ENCODE measurements at places on chromosomes 3 and 15.

DNA sequence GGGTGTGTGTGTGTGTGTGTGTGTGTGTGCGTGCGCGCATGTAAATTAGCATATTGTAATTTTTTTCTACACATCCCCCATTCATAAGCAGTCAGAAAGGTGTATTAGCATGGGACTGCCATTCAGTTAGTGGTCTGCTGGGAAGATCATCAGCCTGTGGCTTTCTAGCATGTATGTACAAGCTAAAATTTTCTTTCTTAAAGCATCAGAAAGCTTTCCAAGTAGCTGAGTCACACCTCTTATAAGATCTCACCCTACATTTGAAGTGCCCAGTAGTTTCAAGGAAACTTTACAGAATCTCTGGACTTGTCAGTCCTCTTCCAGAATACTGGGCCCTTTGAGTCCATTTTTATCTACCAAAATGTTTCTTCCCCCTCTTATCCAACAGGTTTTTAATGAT, 411.4 kb upstream of the TPRG1 start:
- no peak for DNase-seq

GRCh38 chr3:94061297-94061696, 1.4 kb downstream of the DHFR2 start:
- DNase-seq, result no peak

GRCh38 chr15:52428297-52428696, 100.4 kb downstream of the MYO5A start:
- no peak for DNase-seq

GRCh38 chr3:183539811-183540210, 15.7 kb downstream of the KLHL6 start:
- DNase-seq, result no peak

DNA sequence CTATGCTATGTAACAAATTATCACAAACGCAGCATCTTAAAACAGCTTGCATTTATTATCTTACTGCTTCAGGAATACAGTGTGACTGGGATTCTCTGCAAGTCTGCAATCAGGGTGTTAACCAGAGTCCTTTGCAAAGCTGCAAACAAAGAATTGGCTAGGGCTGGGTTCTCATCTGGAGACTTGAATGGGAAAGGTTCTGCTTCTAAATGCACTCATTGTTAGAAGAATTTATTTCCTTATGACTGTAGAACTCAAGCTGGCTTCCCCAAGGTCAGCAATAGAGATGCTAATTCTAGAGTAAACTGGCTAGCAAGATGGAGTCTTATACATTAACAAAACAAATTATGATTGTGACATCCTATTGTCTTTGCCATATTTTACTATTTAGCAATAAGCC, 673.7 kb downstream of the DIPK2A start:
- DNase-seq, result no peak

GRCh38 chr3:184662187-184662586, 49.7 kb downstream of the MAGEF1 start:
- no peak for DNase-seq

DNA sequence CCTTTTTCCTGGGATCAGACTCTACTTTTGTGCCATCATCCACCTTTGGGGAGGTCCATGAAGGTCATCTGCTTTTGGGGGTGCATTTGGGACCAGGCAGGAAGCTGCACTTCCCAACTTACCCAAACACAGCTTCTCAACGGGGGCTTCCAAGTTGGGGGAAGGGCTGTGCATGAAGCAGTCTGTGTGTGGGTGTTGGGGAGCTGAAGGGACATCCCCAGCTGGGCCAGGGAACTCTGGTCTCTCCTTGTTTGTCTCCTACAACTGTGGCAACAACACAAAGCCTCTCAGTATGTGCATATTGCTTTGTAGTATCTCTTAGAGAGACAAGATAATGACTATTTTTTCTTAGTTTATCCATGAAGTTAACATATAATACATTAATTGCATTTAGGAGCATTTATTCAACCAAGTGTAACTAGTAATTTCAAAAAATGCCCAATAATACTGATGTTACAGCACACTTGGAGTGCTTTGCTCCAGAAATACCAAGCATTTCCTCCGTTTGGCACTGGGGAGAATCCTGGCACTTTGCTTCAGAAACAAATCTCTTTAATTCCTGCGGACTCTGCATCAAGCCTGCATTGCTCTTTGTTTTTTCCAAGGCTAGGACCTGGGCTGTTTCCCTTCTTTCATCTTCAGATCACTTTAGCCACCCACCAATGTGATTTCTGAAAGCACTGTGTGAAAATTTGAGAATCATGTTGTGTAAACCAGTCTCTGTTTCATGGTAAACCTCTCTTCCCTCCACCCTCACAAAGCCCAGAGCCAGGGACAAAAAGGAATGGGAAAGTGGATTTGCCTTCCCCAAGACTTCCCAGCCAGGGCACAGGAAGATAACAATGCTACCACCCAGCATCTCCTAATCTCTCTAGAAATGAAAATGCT, 126.2 kb upstream of the PFN2 start:
- DNase-seq, result no peak

DNA sequence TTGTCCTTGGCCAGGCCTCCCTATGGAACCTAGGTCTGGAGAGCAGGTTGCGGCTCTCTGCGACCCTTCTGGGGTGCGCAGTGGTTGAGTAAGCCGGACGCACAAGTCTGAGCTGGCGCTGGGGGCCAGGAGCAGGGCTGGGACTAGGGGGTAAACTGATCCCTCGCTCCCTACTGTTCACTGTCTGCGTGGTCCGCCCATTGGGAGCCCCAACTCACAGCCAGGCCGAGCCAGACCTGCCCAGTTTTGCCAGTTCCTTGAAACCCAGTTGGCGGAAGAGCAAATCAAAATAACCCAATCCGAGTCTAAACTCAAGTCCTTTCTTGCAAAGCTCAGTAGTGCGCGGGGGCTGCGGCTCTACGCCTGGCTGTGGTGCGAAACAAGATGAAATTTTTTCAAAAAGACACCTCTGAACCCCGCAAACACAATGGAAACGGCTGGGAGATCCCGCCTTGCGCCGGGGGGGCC, 17.5 kb downstream of the RGMA start:
- DNase-seq, result peak; percentile 20

DNA sequence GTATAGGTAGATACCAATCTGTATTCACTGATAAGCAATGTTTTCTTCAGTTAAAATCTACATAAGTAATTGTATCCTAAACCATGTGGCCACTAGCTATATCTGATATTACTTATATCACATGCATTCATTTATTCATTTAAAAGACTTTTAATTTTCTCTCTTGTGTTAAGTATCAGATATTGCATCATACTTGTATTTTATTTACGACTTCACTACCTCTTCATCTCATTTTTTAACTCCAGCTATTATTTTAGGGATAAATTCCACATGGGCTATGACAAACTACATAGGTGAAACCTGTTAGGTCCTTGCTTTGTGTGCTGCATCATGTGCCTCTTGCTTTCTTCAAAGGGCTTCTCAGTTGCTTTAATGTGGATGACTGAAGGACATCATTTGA, 1018.3 kb downstream of the ZPLD1 start:
- no peak for DNase-seq

GRCh38 chr3:157493627-157494550, 9.3 kb downstream of the VEPH1 start:
- DNase-seq, result peak; percentile 56

GRCh38 chr3:36211652-36211999, 168.7 kb upstream of the STAC start:
- DNase-seq, result no peak

GRCh38 chr3:171687064-171687463, 123.2 kb downstream of the PLD1 start:
- DNase-seq, result no peak

DNA sequence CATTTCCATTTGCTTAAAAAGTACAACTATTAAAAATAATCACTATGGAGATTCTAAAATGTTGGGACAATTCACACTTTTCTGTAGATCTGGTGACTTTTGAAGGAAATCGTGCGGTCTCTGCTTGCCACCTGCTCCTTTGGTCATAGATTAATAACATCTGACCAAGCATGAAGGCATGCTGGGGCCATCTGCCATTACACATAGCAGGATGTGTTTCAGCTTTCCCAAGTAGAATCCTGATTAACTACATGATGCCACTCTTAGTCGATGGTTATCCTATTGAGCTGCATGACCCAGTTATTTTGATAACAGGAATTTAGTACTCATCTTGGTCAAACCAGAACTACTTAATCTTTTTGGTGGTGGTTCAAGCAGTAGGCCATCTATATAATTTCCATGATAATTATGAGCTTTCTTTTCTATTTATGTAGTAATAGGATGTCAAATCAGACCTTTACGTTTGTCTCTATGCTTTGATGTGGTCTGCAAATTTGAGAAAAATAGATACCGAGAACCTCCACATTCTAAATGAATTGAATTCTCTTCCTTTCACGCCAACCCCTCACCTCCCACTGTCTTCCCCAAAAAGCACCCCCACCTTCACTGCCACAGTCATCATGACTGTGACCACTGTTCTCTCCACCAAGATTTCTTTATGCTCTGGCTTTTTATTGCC, 158.1 kb downstream of the DIPK2A start:
- DNase-seq, result no peak

DNA sequence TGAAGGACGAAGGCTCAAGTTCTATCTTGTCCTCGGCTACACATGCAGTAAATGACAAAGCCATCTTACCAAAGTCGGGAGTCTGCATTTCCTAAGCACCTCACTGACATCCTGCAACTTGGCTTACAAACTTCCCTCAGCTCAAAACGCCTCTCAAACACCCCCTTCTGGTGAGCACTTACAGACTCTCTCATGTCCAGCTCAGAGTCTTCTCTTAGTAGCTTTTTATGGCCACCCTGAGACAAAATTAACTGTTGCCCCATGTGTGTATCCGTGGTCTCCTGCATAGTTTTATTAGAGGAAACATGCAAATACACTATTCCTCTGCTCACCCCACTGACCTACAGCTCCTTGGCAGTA, 819.7 kb downstream of the FHIT start:
- peak; percentile 36 for DNase-seq

- peak; percentile 89 for DNase-seq
Measured at GRCh38 chr15:64430000-64430735, 30.2 kb upstream of the ZNF609 start.

DNA sequence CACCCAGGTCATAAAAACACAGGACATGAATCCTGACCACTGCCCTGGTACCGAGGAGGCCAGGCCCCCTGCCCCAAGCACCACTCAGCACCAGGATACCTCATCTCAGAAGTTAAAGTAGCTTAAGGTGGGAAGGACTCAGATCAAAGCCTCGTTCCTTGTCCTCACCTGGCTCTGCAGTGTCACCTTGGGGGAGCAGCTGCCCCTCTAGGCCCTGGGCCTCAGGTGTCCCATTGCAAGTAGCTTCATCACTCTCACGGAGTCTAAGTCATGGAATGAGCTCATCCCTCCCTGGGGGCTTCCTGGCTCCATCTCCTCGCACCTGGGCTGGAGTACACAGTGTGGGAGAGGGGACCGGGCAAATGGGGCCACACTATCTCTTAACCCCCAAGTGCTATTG, 148.0 kb downstream of the TPRA1 start:
- no peak for DNase-seq

DNA sequence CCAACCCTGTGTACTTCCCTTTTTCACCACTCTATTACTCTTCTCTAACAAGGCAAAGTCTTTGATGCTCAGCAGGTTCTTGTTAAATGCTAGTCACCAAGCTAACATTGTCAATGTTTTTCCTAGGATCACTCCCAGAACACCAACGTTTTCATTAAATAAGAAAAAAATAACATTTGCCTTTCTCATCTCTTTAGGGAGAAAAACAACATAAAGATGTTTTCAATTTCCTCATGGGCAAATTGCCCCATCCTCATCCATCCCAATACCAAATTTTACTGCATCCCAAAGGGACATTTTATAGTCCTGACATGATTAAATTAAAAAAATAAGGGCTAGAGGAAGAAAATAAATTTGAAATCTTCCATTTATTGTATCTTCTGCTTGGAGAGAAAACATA, 106.5 kb downstream of the SUCNR1 start:
- no peak for DNase-seq

GRCh38 chr3:178494386-178494785, 41.9 kb upstream of the KCNMB2 start:
- no peak for DNase-seq

DNA sequence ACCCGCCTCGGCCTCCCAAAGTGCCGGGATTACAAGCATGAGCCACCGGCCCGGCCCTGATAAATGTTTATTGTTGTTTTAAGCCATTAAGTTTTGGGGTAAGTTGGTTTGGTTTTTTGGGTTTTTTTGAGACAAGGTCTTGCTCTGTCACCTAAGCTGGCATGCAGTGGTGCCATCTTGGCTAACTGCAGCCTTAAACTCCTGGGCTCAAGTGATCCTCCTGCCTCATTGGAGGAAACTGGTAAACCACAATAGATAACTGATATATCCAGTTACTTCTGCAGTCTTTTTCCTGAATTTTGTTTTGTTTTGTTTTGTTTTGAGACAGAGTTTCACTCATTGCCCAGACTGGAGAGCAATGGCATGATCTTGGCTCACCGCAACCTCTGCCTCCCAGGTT, 4.2 kb downstream of the SLC25A20 start:
- DNase-seq, result no peak
